ENCODE measurements at places on chromosomes 7 and 10.
A peak's percentile ranks its signal among the peaks of the same experiment; 100 is the strongest.

DNA sequence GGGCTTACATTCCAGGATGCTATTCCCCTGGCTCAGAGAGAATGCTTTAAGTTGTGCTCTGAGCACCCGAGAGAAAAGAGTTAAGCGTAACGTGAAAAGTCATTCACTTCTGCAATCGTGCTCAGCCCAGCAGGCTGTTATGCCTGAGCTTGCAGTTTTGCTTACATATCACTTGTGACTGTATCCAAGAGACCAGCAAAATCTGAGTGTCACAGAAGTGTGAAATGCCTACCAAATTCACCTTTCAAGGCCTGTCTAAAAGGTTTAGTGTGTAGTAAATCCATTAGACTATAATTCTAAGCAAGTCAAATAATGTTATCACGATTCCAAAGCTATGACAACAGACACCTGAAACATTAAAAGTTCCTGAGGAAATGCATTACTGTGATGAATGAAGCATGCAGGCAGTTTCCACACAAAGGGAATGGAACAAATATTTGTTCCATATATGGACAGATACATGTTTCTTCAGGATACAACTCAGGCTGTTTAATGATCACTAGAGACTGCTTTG, 20.1 kb downstream of the ITGB1 start:
- no peak for DNase-seq

DNA sequence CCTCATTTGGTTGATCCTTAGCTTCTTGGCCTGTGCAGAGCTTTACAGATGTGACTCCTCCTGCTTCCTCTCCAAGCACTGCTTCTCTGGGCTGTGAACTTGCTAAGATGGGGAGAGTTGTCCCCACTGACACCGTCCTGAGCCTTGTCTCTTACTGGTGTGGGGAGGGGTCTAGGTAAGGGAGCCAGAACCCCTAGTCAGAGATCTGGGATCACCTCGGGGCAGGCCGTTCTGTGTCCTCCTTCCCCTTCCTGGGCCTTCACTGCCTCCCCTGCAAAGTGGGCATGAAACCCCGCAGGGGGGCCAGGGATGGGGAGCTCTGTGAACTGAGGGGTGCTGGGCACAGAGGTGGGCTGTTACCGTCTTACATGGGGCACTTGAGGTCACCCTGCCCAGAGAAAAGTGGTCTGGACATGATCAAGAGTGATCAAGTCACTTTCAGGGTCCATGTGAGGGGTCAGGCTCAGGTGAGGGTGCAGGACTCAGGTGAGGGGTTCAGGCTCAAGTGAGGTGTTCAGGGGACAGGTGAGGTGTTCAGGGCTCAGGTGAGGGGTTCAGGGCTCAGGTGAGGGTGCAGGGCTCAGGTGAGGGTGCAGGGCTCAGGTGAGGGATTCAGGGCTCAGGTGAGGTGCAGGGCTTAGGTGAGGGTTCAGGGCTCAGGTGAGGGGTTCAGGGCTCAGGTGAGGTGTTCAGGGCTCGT, 86.2 kb downstream of the ADCY1 start:
- DNase-seq: no peak

DNA sequence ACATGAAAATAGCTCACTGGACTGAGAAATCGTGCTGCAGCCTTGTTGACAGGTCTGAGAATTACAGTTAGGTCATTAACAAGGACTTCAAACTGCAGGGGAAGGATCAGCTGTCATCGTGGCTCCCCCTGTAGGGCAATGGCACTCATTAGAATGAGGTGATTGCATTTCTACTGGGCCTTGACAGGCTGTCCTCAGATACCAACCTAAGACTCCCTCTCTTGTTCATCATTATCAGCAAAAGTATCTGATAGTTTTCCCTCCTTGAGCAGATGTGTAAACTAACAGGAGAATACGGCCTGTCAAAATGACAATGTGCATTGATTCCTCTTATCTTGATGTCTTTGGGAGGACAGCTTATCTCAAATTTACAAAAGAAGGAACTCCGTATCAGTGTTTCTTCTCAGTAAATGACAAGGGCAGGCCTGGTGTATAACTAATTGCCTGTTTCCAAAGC, 648.5 kb upstream of the LRRN3 start:
- DNase-seq: peak; percentile 44

DNA sequence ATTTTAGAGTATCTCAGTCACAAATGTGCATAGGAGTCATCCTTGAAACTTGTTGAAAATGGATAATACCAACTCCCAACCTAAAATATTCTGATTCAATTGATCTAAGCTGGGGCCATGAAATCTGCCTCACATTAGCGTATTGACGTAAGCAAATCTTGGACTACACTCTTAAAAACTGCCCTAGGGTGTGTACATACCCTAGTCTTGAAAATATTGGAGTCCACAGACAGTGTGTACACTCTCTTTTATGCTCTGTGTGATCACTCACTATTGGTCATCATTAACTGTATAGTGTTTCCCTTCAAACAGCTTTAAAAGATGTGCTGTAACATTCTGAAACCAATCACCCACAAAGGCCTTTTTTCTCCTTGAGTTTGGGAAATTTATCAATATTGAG, 102.9 kb upstream of the FERD3L start:
- DNase-seq: no peak

- DNase-seq: no peak
Observed at GRCh38 chr7:4174884-4175283, 507.2 kb upstream of the FOXK1 start.

GRCh38 chr10:123462756-123463155, 203.4 kb upstream of the GPR26 start:
- no peak for DNase-seq

DNA sequence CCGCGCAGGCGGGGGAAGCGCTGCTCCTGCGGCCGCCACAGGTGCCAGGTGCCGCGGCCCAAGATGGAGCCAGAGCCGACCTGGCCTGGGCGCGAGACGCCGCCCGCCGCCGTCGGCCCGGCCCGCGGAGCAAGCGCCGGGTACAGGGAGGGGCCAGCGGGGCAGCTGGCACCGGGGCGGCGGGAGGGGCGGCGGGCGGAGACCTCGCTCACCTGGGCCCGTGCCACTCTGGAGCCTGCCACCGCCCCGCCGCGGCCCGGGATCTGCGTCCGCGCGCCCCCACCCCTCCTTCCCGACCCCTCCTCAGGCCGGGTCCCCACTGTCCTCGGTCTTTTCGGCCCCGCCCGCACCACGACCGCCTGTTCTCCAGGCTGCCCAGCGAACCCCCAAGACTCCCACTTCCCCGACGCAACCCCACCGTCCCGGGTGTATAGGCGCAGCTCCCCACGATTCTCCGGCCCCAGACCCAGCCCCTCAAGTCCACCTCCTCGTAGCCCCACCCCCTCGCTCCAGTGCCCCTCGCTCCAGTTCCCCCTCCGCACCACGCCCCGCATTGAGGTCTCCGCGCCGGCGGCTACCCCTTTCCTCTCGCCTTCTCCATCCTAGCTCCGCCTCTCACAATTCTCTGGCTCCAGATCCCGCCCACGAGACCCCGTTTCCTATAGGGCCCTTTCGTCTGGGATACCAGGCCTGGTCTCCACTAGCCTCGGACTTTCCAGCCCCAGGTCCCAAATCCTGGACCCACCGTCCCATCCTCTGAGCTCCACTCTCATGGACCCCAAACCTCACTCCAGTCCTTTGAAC, at the start of gene GPRIN2:
Gene GPRIN2, minus strand, starts transcription at position 144 of the 804 bp plus-strand sequence. CDS start 5,922 bp downstream, outside the sequence.
- no peak for DNase-seq

GRCh38 chr7:111833466-111833865, 271.2 kb upstream of the IMMP2L start:
- DNase-seq: no peak

- DNase-seq: no peak
Observed at GRCh38 chr10:122554131-122555036, 6.2 kb upstream of the DMBT1 start.

- DNase-seq: no peak
Observed at GRCh38 chr10:100996678-100997359, 2.8 kb upstream of the LZTS2 start.

GRCh38 chr10:124917428-124918190, 24.3 kb upstream of the ZRANB1 start:
- DNase-seq: no peak

DNA sequence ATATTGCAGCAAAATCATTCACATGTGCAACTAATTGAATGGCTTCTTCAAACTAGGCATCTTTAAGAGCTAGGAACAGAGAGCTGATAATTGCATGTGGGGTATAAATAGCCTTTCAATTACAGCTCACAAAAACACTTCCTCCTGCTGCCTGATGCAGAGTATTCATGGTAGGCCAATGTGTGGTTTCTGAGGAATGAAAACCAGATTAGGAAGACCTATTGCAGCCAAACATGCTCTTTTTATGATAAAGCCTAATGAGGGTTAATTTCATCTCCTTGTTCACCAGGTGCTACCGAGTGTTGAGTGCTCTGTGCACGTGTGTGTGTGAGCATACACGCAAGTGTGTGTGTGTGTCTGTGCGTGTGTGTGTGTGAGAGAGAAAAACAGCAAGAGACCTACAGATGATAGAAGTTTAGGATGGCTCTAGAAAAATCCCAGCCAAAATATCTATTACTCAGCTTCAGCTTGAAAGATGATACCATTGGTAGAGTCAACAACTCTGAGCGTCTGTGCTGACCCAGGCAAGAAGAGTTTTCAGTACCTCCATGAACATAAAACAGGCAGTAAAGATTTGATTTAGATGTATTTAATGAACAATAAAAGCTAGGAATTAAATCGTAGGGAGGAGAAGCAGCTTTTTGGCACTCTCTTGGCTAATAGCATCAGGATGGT, 448.5 kb upstream of the ANKRD30A start:
- DNase-seq: no peak

- peak; percentile 7 for DNase-seq
Observed at GRCh38 chr7:18570890-18571478, 75.4 kb downstream of the HDAC9 start.

DNA sequence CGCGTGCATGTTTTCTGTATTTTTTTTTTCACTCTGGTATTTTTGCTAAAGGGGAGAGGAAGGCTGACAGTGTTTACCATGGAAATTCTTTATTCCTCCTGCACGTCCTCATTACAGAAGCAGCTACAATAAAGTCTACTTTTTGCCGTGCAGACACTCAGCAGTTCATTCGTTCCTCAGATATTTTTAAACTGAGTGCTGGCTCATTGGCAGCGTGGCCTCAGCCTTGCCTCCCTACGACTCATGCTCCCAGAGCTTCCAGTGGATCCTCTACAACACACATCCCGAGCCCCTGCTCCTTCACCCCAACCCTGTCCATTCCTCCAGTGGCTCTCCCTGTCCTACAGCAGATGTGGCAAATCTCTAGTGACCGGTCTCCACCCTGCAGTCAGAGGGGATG, 239.2 kb upstream of the ZMIZ1 start:
- DNase-seq: no peak

DNA sequence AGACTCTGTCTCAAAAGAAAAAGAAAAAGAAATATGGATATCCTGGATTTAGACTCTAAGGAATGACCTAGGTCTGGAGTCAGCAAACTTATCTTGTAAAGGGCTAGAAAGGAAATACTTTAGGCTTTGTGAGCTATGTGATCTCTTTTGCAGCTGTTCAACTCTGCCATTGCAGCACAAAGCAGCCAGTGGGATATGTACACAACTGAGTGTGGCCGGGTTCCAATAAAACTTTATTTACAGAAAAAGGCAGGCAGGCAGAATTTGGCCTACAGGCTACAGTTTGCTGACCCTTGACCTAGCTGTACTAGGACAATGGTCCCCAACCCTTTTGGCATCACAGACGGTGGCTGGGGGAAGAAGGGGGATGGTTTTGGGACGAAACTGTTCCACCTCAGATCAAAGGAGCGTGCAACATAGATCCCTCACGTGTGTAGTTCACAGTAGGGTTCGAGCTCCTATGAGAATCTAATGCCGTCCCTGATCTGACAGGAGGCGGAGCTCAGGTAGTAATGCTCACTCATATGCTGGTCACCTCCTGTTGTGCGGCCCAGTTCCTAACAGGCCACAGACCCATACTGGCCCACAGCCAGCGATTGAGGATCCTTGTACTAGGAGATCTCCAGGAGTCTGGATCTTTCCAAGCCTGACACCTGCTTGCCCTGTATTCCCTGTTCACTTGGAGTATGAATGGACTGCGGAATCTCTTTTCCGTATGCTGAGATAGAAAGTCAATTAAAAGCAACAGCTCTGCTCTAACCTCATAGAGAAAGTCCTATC, 63.0 kb downstream of the CUL1 start:
- DNase-seq: no peak

DNA sequence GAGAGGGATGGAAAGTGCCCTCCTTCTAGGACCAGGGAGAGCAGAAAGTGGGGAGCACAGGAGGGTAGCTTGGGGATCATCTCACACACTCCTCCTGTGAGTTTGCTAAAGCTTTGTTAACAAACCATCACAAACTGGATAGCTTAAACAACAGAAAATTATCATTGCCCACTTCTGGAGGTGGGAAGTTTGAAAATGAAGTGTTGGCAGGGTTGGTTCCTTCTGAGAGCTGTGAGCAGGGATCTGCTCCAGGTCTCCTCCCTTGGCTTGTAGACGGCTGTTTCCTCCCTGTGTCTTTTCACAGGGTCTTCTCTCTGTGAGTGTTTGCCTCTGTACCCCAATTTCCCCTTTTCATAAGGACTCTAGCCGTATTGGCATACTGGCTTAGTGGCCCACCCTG, 32.0 kb upstream of the CXCL12 start:
- no peak for DNase-seq

All from NCI-H1694 (cell line).